ENCODE measurements at places on chromosomes 6 and 20. TPM values are rescaled to one million over a fixed set of nuclear protein-coding genes. Genes with fewer than 3 reads are reported as not detected.
A peak's percentile ranks its signal among the peaks of the same experiment; 100 is the strongest.

DNA sequence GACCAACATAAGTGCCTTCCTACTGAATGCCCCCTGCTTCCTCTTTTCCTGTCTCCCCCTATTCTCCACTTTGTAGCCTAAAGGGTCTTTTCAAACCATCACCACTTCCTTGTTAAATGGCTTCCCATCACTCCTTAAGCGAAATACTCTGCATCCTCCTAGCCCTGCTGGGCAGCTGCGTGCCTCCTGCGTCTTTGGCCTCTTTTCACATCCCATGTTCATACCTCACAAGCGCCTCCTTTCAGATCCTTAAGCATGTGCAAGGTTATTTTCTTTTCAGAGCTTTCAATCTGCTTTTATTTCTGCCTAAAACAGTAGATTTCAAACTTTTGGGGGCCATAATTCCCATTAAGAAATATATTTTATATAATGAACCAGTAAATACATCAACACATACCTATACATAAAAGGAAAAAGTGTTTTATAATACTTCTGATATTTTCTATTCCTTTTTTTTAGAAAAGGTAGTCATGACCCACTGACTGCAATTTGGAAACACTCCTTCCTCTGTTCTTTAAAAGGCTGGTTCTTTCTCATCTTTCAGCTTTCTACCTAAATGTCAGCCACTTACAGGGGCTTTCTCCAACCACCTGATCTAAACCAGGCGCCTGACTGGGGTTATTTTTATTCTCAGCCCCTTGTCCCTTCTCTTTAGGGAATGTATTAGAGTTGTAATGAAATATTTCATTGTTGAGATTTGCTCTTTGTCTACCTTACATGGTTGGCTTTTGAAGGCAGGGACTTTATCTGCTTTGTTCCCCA is 84.1 kb downstream of the PRDM1 start:
- no peak overlapping the region for H3K4me3 ChIP-seq
- DNase-seq: no peak
- H3K4me1 ChIP-seq: peaks cover 3% of the 10 kb centered on the region
- no peaks in the 10 kb centered on the region for H3K36me3 ChIP-seq
- no peak overlapping the region for H3K27ac ChIP-seq

CCN6 gene
- not detected for total RNA-seq

GRCh38 chr6:4901386-4902061 is 102.3 kb downstream of the RPP40 start:
- H3K4me1 ChIP-seq: peaks cover 7% of the 10 kb centered on the region
- no peaks in the 10 kb centered on the region for H3K27me3 ChIP-seq
- peak overlapping the region; percentile 15 for H3K27ac ChIP-seq
- no peak overlapping the region for H3K4me3 ChIP-seq
- no peak for DNase-seq
- no peaks in the 10 kb centered on the region for H3K36me3 ChIP-seq

- no peaks in the 10 kb centered on the region for H3K27me3 ChIP-seq
- no peak for DNase-seq
- no peak overlapping the region for H3K27ac ChIP-seq
- no peaks in the 10 kb centered on the region for H3K4me1 ChIP-seq
Measured at GRCh38 chr20:16533502-16533901, 39.7 kb downstream of the KIF16B start.
